ENCODE measurements at places on chromosomes 3 and 15. TPM values are rescaled to one million over a fixed set of nuclear protein-coding genes. Genes with fewer than 3 reads are reported as not detected.

Gene KLHL6
- not detected for total RNA-seq

Gene MEGF11
- not detected for total RNA-seq

Gene ZNF662
- not detected for total RNA-seq

Gene POPDC2
- 0.98 TPM for total RNA-seq

Gene MEIS2
- 35.1 TPM for total RNA-seq

Gene ISLR
- 5.2 TPM for total RNA-seq

Gene C3orf52
- total RNA-seq: 11.5 TPM

Gene PCSK6
- total RNA-seq: not detected

Gene PLSCR2
- total RNA-seq: not detected

Gene COLQ
- 0.51 TPM for total RNA-seq

Gene TAGLN3
- 0.39 TPM for total RNA-seq

Gene CLDN18
- total RNA-seq: not detected

- H3K36me3 ChIP-seq: peaks cover 6% of the 10 kb centered on the region
- DNase-seq: no peak
- H3K4me1 ChIP-seq: no peaks in the 10 kb centered on the region
- H3K27ac ChIP-seq: no peak overlapping the region
- no peaks in the 10 kb centered on the region for H3K27me3 ChIP-seq
Measured at GRCh38 chr3:20181276-20181675, 4.7 kb downstream of the SGO1 start.

DNA sequence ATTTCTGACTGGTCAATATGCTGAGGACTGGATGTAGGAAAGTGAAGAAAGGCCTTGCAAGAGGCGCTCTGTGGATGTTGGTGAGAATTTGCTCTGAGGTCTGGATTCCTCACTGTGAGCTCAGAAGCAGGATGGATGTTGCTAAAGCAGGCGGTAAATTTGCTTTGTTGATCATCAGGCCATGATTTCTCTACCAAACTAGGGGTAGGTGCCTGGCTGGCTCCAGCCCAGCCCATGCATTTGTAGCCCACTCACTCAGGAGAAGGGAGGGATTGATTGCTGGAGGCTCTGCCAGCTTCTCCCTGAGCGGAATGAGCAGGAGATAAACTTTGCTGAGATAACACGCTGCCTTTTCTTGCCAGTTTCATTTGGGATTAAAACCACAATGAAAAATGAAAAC is 44.3 kb upstream of the NTRK3 start:
- no peaks in the 10 kb centered on the region for H3K36me3 ChIP-seq
- no peak overlapping the region for H3K27ac ChIP-seq
- H3K27me3 ChIP-seq: peaks cover 17% of the 10 kb centered on the region
- no peak overlapping the region for H3K4me3 ChIP-seq
- no peaks in the 10 kb centered on the region for H3K4me1 ChIP-seq
- no peak for DNase-seq

GRCh38 chr3:129439226-129439816 is 427 bp downstream of the MBD4 start:
- no peak for DNase-seq
- peak overlapping the region; percentile 98 for H3K27ac ChIP-seq
- H3K4me1 ChIP-seq: peaks cover 71% of the 10 kb centered on the region
- H3K27me3 ChIP-seq: peaks cover 2% of the 10 kb centered on the region

GRCh38 chr3:150249779-150250470 is 158.2 kb upstream of the TSC22D2 start:
- H3K4me3 ChIP-seq: peak overlapping the region; percentile 41
- H3K27me3 ChIP-seq: peaks cover 3% of the 10 kb centered on the region
- H3K27ac ChIP-seq: peak overlapping the region; percentile 60
- H3K36me3 ChIP-seq: no peaks in the 10 kb centered on the region
- DNase-seq: no peak

DNA sequence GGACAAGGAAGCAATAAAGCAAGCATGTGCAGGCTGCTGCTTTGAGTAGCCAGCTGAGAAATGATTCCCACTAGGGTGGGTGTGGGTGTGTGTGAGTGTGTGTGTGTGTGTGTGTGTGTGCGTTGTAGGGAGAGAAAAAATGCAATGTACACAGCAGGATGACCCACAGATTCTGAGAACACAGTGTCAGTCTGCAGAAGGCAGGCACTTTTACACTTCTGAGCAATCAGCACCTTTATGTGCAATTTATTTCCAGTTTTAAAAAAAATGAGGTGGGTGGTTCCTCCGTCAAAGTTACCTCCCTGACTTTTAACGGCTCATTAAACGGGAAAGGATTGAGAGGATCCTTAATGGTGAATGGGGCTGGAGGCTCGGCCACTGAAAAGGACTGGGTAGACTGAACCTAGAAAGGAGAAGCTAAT is 38.5 kb upstream of the LIPC start:
- H3K27ac ChIP-seq: no peak overlapping the region
- peaks cover 2% of the 10 kb centered on the region for H3K27me3 ChIP-seq
- no peak overlapping the region for H3K4me3 ChIP-seq
- peaks cover 37% of the 10 kb centered on the region for H3K4me1 ChIP-seq
- no peaks in the 10 kb centered on the region for H3K36me3 ChIP-seq

GRCh38 chr3:126358038-126358815 is 1.0 kb upstream of the KLF15 start:
- peaks cover 12% of the 10 kb centered on the region for H3K4me1 ChIP-seq
- peak overlapping the region; percentile 85 for H3K4me3 ChIP-seq
- no peak for DNase-seq
- peaks cover 33% of the 10 kb centered on the region for H3K27me3 ChIP-seq
- no peaks in the 10 kb centered on the region for H3K36me3 ChIP-seq

GRCh38 chr3:63656786-63657185 is 4.3 kb downstream of the SNTN start:
- no peaks in the 10 kb centered on the region for H3K36me3 ChIP-seq
- H3K27me3 ChIP-seq: no peaks in the 10 kb centered on the region
- peaks cover 47% of the 10 kb centered on the region for H3K4me1 ChIP-seq
- DNase-seq: peak; percentile 77
- H3K27ac ChIP-seq: peak overlapping the region; percentile 79

- peaks cover 50% of the 10 kb centered on the region for H3K4me1 ChIP-seq
- H3K27me3 ChIP-seq: peaks cover 13% of the 10 kb centered on the region
- no peaks in the 10 kb centered on the region for H3K36me3 ChIP-seq
- H3K27ac ChIP-seq: peak overlapping the region; percentile 82
- peak overlapping the region; percentile 63 for H3K4me3 ChIP-seq
Measured at GRCh38 chr3:98779541-98780335, 16.6 kb downstream of the ST3GAL6 start.

DNA sequence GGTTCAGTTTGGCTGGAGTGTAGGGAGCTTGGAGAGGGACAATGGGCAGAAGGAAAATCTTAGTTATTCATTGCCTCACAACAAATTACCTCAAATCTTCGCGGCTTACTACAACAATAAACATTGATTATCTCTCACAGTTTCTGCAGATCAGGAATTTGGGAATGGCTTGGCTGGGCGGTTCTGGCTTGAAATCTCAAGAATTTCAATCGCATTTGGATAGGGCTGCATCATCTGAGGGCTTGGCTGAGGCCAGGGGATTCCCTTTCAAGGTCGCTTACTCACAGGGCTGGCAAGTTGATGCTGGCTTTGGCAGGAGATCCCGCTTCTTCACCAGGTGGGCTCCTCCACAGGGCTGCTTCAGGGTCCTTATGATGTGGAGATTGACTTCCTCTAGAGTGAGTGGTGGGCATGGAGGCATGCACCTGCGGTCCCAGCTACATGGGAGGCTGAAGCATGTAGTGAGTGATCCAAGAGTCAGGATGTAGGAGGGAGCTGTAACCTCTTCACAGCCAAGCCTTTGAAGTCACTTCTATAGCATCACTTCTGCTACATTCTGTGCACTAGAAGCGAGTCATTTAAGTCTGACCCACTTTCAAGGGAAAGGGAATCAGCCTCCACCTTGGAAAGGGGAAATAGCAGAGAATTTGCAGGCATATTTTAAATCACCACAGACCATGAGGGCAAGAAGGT is 63.1 kb downstream of the CDC25A start:
- H3K27me3 ChIP-seq: peaks cover 1% of the 10 kb centered on the region
- H3K4me3 ChIP-seq: no peak overlapping the region
- no peaks in the 10 kb centered on the region for H3K36me3 ChIP-seq
- no peak overlapping the region for H3K27ac ChIP-seq
- H3K4me1 ChIP-seq: peaks cover 21% of the 10 kb centered on the region

GRCh38 chr3:45480871-45481270 is 92.5 kb downstream of the LARS2 start:
- no peak for DNase-seq
- H3K27me3 ChIP-seq: peaks cover 1% of the 10 kb centered on the region
- H3K4me1 ChIP-seq: peaks cover 42% of the 10 kb centered on the region

- no peak overlapping the region for H3K4me3 ChIP-seq
- H3K4me1 ChIP-seq: peaks cover 28% of the 10 kb centered on the region
- no peak overlapping the region for H3K27ac ChIP-seq
- peaks cover 2% of the 10 kb centered on the region for H3K27me3 ChIP-seq
- DNase-seq: no peak
- peaks cover 35% of the 10 kb centered on the region for H3K36me3 ChIP-seq
Measured at GRCh38 chr15:65902373-65902772, 33.1 kb downstream of the RAB11A start.

- no peak overlapping the region for H3K4me3 ChIP-seq
- no peaks in the 10 kb centered on the region for H3K4me1 ChIP-seq
- DNase-seq: no peak
- H3K27me3 ChIP-seq: peaks cover 2% of the 10 kb centered on the region
Measured at GRCh38 chr15:35958021-35958420, 412.1 kb upstream of the DPH6 start.

- no peaks in the 10 kb centered on the region for H3K4me1 ChIP-seq
- peaks cover 2% of the 10 kb centered on the region for H3K27me3 ChIP-seq
- H3K36me3 ChIP-seq: no peaks in the 10 kb centered on the region
Measured at GRCh38 chr3:59072681-59073080, 22.9 kb upstream of the CFAP20DC start.

DNA sequence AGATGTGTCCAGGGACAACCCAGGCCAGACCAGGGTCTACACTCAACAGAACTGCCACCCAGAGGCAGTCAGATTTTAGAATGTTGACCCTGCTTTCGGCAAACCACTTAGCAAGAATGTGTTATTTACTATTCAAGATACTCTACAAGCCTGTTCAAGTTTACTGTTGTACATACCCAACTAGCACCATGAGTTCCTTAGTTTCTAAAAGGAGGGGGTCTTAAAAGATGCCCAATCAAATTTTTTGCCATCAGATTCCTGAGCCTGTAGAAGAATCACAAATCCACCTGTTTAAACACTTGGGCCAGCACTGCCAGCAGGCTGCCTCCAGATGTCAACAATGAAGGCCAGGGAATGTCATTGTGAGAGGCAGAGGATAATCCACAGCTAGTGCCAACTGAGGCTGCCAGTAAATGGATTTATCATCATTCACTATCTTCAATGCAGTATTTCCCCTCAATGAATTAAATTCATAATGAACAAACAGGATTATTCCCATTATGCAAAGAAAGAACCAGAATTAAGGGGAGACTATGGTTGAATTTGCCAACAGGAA is 43.5 kb upstream of the SNRPA1 start:
- no peak overlapping the region for H3K4me3 ChIP-seq
- no peaks in the 10 kb centered on the region for H3K4me1 ChIP-seq
- no peaks in the 10 kb centered on the region for H3K36me3 ChIP-seq
- no peak for DNase-seq
- no peak overlapping the region for H3K27ac ChIP-seq

DNA sequence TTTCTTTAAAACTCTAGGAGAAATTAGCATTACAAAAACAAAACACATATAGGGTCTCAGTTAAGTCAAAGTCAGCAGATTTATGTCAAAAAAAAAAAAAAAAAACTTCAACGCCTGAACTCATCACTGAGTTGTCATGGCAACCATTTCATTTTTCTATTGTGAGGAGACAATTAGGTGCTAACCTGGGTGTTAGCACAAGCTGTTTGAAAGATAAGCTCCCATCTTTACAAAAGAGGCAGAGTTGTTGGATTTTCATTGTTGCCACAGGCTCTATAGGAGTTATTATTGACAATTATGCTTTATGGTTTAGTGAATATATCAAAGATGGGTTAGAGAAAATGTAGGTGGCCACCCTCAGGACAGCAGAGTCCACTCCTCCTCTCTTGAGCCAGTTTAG is 806.9 kb downstream of the GRM7 start:
- H3K27me3 ChIP-seq: no peaks in the 10 kb centered on the region
- DNase-seq: no peak
- H3K4me1 ChIP-seq: no peaks in the 10 kb centered on the region
- H3K4me3 ChIP-seq: no peak overlapping the region

DNA sequence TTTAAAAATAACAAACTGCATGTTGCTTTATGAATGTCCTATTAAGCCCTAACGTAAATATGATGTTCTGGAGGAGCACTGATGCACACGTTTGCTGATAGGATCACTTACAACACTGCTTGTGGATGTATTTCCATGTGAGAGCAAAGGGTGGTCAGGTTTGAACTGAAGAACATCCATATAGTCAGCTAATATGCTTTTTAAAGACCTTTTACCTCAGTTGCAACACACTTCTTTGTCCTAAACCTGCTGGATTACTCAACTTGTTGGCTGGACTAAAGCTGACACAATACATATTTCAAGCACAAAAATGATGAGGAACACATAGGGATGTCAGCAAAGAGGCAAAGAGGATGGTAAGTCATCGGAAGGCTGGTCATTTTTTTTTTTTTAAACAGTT is 186.6 kb downstream of the TIGIT start:
- H3K27me3 ChIP-seq: no peaks in the 10 kb centered on the region
- H3K4me3 ChIP-seq: no peak overlapping the region
- no peak for DNase-seq
- H3K4me1 ChIP-seq: peaks cover 10% of the 10 kb centered on the region

- H3K4me3 ChIP-seq: no peak overlapping the region
- H3K27me3 ChIP-seq: peaks cover 10% of the 10 kb centered on the region
- H3K27ac ChIP-seq: no peak overlapping the region
- H3K36me3 ChIP-seq: no peaks in the 10 kb centered on the region
- H3K4me1 ChIP-seq: no peaks in the 10 kb centered on the region
- DNase-seq: no peak
Measured at GRCh38 chr3:42375121-42375800, 35.1 kb downstream of the LYZL4 start.

GRCh38 chr15:86165265-86166211 is 85.9 kb downstream of the AGBL1 start:
- DNase-seq: no peak
- H3K27ac ChIP-seq: no peak overlapping the region
- H3K36me3 ChIP-seq: no peaks in the 10 kb centered on the region
- H3K4me3 ChIP-seq: no peak overlapping the region
- peaks cover 1% of the 10 kb centered on the region for H3K27me3 ChIP-seq
- H3K4me1 ChIP-seq: no peaks in the 10 kb centered on the region

- H3K36me3 ChIP-seq: no peaks in the 10 kb centered on the region
- DNase-seq: no peak
- no peak overlapping the region for H3K4me3 ChIP-seq
- H3K4me1 ChIP-seq: peaks cover 22% of the 10 kb centered on the region
- H3K27me3 ChIP-seq: peaks cover 6% of the 10 kb centered on the region
- no peak overlapping the region for H3K27ac ChIP-seq
Measured at GRCh38 chr15:58308742-58309355, 122.9 kb upstream of the LIPC start.

DNA sequence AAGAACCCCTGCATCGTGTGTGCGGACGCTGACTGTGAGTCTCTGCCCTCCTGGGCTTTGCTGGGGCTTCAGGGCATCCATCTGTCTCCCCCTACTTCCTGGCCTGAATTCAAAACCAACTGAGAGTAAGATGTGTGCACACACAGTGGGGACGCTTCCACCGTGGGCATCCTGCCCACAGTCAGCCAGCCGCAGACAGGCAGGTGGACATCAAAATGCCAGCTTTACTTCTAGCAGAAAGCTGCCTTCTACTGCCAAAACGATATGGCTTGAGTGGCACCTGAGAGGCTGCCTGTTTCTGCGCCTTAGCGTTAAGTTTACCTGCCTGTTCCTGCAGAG is 18.5 kb downstream of the ALDH1A3 start:
- peaks cover 8% of the 10 kb centered on the region for H3K27me3 ChIP-seq
- no peak overlapping the region for H3K4me3 ChIP-seq
- H3K27ac ChIP-seq: no peak overlapping the region

Measured in HFFc6 (cell line).